ENCODE measurements at places on chromosomes 4 and X. TPM values are rescaled to one million over a fixed set of nuclear protein-coding genes. Genes with fewer than 3 reads are reported as not detected.

DNA sequence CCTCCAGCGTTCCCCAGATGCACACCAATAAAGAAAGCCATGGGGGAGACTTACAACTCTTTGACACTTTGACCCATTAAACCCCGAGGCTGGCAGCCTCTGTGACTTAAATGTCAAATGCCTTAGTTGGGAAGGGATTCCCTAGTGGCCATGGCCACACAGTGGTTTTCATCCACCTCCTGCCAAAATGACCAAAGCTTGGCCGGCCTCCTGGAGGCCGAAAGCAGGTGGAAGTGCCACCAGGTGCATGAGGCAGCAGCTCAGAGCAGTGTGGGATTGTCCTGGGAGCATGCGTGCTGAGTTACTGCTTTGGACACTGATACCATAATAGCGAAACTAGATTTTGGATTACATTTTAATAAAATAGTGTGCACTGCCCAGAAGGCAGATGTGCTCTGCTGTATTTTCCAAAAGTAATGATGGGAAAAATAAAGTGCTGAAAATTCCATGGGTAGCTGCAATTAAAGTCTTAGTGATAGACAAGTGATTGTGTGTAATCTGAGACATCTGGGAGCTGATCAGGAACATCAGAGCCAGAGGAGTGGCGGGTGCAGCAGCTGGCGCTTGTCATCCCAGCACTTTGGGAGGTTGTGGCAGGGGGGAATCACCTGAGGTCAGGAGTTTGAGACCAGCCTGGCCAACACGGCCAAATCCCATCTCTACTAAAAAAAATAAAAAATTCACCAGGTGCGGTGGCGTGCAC lies 39.8 kb upstream of the TADA2B start:
- DNase-seq, result no peak

DNA sequence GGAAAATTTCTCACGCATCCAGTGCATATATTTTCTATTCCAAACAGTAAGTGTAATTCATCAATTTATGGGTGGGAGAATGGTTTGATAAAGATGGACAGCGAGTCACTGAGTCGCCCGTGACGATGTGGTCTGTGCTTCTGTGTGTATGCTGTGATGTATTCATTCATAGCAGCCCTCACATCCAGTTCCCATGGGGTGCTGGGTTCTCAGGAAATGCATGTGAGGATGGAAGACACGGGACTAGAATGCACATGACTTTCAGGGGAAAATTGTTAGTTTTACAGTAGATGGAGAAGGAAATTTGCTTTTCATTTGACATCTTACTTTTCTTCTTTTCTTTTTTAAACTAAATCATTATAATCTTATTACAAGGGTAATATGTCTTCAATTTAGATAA lies 152.9 kb downstream of the STOX2 start:
- DNase-seq, result no peak

DNA sequence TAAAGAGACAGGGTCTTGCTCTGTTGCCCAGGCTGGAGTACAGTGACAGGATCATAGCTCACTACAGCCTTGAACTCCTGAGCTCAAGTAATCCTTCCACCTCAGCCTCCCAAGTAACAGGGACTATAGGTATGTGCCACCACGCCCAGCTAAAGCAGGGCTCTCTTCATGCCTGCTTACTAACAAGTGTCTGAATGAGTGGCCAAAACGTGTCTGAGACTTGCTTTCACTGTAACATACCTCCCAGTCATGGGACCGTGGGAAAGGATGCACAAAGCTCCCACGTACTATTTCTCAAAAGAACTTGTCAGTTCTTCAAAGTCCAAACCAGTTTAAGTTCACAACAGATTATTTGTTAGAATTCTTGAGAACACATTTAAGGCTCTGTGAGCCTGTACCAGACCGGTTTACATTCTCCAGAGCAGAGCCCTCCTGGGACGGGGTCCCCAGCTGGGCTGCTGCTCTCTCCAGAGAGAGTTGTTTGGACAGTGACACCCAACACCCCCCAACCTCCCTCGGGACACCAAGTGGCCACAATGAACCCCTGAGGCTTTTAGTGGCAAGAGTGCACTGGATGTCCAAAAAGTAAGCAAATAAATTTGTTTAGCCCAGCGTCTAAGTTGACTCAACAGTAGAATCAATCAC lies 24.1 kb downstream of the SH3KBP1 start:
- no peak for DNase-seq

DNA sequence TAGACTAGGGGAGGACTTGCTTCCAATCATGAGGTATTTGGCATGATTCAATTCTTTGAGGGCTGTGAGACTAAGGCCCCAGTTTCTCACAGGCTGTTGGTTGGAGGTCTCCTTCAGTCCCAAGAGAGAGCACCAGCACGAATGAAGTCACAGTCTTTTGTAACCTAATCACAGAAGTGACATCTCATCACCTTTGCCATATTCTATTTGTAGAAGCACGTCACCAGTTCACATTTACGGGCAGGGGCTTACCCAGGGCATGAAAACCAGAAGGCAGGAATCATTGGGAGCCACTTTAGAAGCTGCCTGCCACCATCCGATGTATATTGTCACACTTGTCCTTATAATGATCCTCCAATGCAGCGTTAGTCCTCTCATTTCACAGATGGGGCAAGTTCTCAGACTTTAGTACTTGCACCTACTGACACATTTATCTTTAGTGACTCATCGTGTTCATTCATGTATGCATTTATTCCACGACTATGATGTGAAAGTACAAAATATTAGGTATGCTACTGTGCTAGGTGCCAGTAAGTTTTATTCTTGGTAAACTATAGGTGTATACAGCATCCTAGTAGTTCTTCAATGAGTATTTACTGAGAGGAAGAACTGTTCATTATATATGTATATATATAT lies 163.8 kb upstream of the PGRMC2 start:
- DNase-seq, result no peak

DNA sequence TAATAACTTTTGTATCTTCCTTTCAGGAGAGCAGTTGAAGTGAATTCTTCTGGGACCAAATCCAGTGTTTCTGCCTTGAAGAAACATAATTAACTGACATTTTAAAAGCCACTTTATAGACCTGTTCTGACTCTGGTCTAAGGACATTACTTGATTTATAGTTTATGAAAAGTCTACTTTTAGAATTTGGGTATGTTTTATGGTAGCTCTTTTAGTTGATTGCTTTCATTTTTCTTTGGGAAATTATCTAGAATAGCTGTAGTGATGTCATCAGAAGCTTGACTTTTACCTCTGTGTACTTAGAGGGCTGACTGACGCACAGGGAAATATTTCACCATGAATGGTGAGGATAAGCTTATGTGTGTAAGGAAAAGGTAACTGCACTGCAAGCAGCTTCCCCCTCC lies 131.8 kb upstream of the LIMCH1 start:
- no peak for DNase-seq

DNA sequence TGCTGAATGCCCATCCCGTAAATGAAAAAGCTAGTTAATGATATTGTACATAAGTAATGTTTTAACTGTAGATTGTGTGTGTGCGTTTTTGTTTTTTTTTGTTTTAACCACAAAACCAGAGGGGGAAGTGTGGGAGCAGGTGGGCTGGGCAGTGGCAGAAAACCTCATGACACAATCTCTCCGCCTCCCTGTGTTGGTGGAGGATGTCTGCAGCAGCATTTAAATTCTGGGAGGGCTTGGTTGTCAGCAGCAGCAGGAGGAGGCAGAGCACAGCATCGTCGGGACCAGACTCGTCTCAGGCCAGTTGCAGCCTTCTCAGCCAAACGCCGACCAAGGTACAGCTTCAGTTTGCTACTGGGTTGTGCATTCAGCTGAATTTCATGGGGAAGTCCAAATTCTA lies at the start of gene SPP1:
Gene SPP1, plus strand, starts transcription at position 249 of the 400 bp plus-strand sequence. CDS start 1,182 bp downstream, outside the sequence.
- no peak for DNase-seq

- no peak for DNase-seq
These were observed 15.3 kb downstream of the FGFR3 start for GRCh38 chr4:1808396-1808795.

DNA sequence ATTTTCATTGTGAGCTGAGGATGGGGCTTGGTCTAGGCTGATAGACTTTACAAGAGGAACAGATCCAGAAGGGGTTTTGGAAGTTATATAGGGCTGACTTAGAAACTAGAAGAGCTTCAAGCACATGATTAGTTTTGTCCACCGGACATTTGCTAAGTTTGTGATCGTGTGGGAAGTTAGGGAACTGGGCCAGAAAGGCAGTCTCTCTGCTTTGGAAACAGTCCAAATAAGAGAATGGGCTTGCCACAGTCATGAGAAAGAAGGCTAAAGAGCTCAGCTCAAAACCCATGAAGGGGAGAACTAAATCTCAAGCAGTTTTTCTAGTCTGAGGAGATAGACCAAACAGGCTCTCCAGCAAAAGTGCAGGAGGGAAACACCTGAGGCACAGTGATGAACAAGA lies 67.8 kb downstream of the ZNF674 start:
- DNase-seq, result no peak

DNA sequence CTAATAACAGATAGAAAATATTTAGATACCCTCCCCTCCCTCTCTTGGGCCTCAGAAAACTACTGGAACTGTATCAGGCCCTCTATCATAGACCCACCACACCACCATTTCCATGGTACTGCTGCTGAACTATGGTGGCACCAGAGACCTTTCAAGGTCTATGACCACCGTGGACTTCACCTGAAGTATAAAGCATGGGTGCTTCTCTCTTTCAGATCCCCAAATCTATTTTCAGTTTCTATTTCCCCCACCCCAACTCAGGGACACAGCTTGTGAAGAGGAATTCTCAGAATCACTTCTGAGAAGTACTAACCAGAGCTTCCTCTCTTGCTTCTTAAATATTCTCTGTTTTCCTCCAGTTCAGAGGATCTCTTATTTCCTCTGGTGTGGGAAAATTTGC lies 840.8 kb upstream of the HTR2C start:
- DNase-seq, result no peak

GRCh38 chr4:56102601-56103000 lies 153.9 kb downstream of the CEP135 start:
- no peak for DNase-seq

DNA sequence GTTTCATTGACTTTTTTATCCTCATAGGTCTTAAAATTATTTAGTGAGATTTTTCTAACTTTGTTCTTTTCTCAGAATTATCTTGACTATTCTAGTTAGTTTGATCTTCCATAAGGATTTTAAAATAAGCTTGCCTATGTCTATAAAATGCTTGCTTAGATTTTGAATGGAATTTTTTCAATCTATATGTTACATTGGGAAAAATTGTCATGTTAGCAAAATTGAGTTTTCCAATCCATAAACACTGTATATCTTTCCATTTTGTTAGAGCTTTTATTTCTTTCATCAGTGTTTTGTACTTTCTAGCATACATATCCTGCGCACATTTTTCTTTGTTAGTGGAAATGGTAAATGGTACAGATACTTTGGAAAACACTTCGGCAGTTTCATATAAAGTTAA lies 312.9 kb downstream of the PDHA2 start:
- no peak for DNase-seq

GRCh38 chrX:110153896-110154295 lies 151.0 kb downstream of the TMEM164 start:
- DNase-seq, result no peak

GRCh38 chr4:56757261-56757746 lies 64.2 kb downstream of the SPINK2 start:
- DNase-seq, result no peak

DNA sequence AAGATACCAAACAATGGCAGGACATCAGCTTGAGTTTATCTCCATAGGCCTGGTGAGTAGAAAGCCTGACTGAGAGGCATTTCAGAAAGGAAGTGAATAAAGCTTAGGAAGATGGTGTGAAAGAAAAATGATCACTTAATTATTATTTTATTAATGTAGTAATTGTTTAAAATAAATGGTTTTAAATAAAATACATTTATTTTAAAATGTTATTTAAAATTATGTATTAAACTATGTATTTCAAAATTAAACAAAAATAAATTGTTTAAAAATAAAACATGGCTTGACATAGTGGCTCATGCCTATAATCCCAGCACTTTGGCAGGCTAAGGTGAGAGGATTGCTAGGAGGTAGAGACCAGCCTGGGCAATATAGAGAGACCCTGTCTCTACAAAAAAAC lies 145.8 kb downstream of the IL15 start:
- no peak for DNase-seq

GRCh38 chrX:30607155-30607554 lies 29.6 kb upstream of the TASL start:
- no peak for DNase-seq

DNA sequence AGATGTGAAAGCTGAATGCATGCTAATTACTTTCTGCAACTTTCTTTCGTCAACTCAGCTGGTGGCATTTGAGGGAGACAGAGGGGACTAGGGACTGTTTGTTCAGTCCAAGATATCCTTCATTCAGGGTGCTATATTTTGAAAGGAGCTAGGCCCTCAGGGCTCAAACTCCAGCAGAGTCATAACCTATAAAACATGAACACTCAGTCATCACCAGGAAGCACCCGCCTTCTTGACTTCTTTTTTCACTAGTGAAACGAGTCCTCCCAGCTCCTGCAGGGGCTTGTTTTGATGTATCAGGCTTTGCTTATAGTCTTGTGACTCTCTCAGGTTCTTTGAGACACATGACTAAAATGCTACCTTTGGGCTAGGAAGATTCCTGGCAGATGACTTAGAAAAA lies 230.6 kb downstream of the PCDH7 start:
- no peak for DNase-seq

GRCh38 chr4:15234856-15235126 lies 193.0 kb upstream of the C1QTNF7 start:
- no peak for DNase-seq

- DNase-seq, result no peak
These were observed 297.3 kb downstream of the ASMT start for GRCh38 chrX:1912193-1912592.

GRCh38 chrX:148500423-148501385 lies at the start of gene AFF2:
TSS of gene AFF2 (plus strand) at chrX:148500617. CDS start at chrX:148501098, 481 bp downstream.
- peak; percentile 32 for DNase-seq

- DNase-seq, result no peak
These were observed 21.9 kb downstream of the ERCC6L start for GRCh38 chrX:72216973-72217372.

- DNase-seq, result no peak
These were observed 42.0 kb upstream of the USP9X start for GRCh38 chrX:41043196-41043595.

DNA sequence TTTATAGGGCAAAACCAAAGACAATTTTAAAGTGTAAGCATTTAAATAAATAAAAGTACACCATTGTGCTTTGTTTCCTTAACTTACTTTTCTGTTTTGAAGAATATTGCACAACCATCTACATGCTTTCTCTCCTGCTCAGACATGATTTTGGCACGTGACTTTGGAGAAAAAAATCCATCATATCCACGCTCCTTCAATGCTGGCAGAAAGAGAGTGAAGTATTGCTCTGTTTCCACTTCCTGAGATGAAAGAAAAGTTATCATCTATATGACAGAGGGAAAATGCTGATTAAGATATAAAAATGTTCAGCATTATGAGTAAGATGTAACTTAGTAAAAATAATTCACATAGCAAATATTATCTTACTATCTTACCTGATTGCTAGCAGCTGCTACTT lies 77.1 kb downstream of the CNOT6L start:
- no peak for DNase-seq

Gene PLXNB3
- 0.50 TPM for total RNA-seq

Gene LRP2BP
- 0.17 TPM for total RNA-seq

Gene TAB3
- 32.2 TPM for total RNA-seq

Gene TLL1
- not detected for total RNA-seq

Gene SPON2
- total RNA-seq, result 35.7 TPM

Gene SCD5
- 0.28 TPM for total RNA-seq

Gene WAS
- total RNA-seq, result 5.6 TPM

Gene SOD3
- 2.6 TPM for total RNA-seq

Gene GNRHR
- not detected for total RNA-seq

Gene RHOXF2B
- not detected for total RNA-seq
